ENCODE measurements at places on chromosomes 3 and 15.

GRCh38 chr15:75738014-75738646, 25.5 kb upstream of the CSPG4 start:
- DNase-seq = no peak

DNA sequence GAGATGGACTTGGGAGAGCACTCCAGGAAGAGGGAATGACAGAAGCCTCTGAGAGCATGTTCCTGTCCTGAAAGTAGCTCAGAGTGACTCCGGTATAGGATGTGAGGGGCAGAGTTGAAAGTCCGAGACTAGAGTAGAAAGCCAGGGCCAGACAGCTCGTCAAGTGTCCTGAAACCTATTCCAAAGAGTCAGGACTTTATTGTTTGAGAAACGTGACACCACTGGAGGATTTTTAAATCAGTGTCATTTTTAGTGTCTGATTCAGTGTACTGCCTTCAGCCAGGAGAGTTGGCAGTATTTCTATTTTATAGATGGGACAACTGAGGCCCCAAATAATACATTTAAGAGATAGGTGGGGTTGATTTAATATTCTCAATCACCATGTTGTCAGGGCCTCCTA, 1.6 kb upstream of the RBMS3 start:
- no peak for DNase-seq

GRCh38 chr15:60982249-60982910, 246.7 kb downstream of the RORA start:
- no peak for DNase-seq

- DNase-seq = no peak
Measured at GRCh38 chr3:146772211-146772743, 167.1 kb upstream of the PLSCR5 start.

- no peak for DNase-seq
Measured at GRCh38 chr3:102174312-102174712, 260.5 kb upstream of the ZPLD1 start.

- DNase-seq = no peak
Measured at GRCh38 chr3:28590860-28591259, 242.2 kb upstream of the AZI2 start.

- DNase-seq = no peak
Measured at GRCh38 chr3:126550488-126551051, 8.2 kb downstream of the C3orf22 start.

DNA sequence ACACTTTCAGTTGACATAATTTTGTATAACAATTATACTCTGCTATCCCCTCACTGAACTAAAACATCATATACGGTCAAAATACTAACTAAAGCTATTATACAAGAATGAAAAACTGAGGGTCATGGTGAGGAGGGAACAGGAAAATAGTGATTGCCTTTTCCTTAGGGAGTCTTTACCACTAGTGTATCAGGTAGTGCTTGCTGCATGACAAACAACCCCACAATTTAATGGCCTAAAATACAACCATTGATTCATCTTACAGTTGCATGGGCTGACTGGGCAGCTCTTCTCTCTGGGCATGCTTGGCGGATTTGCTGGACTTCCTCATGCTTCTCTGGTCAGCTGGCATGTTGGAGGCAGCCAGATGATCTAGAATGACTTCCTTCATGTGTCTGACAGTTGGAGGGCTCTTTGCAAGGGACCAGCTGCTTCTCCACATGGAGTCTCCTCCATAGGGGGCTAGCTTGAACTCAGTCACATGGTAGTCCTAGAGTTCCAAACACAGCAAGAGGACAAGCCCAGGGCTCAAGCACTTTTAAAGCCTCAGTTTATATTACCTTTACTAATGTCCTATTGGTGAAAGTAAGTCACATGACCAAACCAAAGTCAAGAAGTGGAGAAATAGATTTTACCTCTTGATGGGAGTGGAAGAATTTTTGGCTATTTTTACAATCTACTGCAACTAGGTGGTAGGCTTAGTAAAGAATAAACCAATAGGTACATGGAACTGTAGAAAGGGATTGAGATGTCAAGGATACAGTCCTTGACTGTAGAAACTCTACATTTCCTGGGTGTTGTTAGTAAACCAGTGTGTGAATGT, 18.8 kb downstream of the THAP10 start:
- no peak for DNase-seq

GRCh38 chr3:18666655-18667054, 241.5 kb upstream of the SATB1 start:
- DNase-seq = no peak

- no peak for DNase-seq
Measured at GRCh38 chr3:153448151-153448829, 286.3 kb downstream of the RAP2B start.

DNA sequence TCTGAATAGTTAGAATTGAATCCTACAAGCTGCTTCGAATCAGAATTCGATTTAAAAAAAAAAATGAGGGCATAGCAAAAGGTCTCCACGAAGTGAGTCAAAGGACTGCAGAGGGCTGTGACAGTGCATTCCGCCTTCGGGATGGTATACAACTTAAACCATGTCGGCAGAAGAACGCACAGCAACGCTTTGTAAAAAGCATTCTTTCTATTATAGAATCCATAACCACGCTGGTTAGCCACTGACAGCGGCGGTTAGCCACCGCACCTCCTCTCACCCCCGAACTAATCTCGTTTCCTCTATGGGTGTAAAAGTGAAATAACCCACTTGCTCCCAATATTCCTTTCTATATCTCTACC, 664 bp upstream of the PIK3CA start:
- peak; percentile 77 for DNase-seq

DNA sequence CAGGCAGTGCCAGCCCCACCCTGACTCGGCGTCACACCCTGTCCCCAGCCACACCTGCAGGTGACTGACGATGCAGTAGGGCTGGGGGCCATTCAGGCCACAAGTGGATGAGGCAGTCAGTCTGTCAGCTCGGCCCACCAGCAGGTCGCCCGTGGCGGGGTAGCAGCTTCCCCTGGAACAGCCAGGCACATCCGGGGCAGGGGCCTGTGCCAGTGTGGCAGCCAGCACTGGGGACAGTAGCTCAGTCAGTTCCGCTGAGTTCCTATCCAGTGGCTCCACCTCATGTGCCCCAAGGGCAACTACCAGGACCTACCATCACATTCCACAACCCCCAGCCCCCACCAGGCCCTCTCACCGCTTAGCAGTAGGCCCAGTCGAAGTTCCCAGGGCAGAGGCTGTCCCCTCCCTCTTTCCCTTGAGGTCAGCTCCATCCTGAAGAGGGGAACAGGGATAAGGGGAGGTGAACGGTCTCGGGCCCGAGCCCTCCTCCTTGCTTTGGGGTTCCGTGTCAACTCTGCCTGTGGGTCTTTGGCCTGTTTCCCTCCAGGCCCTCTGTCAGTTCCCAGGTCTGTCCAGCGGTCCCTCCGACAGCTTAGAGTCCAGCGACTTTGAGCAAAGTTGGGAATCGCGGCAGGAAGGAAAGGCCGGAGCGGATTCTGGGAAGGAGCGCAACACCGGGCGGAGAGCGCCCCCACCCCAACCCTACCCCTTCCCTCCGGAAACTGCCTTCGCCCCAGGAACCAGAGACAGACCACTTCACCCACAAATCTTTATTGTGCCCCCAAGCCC, at the start of gene LAMB2:
Gene LAMB2, minus strand, starts transcription at position 614 of the 789 bp plus-strand sequence. Its CDS starts 183 bp downstream, at position 431.
- no peak for DNase-seq

DNA sequence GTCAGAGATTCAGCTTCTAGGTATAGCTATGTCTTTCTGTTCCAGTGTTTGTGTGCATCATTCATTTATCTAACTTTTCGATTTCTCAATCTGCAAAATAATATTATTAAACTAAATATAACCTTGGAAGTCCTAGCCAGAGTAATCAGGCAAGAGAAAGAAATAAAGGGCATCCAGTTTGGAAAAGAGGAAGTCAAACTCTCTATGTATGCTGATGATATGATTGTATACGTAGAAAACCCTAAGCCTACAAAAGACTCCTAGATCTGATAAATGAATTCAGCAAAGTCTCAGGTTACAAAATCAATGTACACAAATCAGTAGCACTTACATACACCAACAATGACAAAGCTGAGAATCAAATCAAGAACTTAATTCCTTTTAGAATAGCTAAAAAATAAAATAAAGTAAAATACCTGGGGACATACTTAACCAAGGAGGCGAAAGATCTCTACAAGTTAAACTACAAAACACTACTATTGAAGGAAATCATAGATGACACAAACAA, 718.2 kb downstream of the NTRK3 start:
- DNase-seq = no peak

DNA sequence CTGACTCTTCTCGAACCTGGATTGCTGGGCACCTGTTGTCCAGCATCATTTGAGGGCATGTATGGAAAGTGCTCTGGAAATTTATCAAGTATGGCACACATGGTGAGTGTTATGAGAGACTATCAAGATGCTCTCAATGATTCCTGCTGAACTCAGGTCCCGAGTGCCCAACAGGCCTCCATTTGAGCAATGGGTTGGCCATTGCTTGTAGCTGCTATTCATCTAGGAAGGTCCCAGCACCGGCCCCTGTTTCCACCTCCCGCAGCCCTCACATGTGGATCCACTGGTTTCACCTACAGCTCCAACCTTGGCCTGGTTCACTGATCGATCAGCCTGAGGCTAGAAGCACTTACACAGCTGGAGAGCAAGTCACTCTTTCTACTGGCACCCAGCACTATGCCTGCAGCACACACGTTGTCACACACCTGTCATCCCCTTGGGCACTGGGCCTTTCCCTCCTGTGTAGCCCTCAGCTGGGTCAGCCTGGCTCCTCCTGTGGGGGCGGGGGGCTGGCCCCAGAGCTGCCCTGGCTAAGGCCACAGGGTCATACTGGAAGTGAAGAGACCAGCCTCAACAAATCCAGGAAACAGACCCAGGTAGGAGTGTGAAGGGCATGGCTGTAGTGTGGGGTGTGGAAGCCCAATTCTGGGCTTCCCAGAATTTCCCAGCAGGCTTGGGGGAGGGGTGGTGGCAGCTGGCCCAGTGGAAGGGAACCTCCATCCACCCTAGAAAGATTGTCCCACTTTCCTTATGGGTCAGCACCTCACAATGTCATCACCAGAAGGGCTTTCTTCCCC, 41.7 kb upstream of the SMAD3 start:
- DNase-seq = no peak

- no peak for DNase-seq
Measured at GRCh38 chr3:98541695-98542094, 9.9 kb downstream of the GPR15 start.

- DNase-seq = no peak
Measured at GRCh38 chr15:96362755-96363651, 32.5 kb downstream of the NR2F2 start.

GRCh38 chr15:66565141-66565641, 607 bp downstream of the LCTL start:
- DNase-seq = no peak

DNA sequence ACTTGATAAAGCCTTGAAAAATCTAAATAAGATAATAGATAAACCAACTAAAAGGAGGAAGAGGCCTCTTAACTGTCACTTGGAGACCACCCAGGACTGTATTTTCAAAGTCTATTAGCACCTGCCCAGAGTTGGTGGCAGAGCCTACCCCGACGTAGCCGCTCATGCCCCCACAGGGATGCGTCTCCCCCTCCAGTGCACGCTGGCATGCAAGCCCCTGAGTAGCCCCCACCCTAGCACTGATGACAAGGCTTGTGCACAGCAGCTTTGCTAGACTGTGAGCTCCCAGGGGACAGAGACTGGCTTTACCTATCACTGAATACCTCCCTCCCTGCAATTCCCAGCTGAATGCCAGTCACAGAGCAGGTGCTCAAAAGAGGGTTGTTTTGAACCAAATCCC, 54.1 kb upstream of the HES1 start:
- no peak for DNase-seq

- no peak for DNase-seq
Measured at GRCh38 chr3:16820485-16820884, 64.3 kb upstream of the PLCL2 start.

DNA sequence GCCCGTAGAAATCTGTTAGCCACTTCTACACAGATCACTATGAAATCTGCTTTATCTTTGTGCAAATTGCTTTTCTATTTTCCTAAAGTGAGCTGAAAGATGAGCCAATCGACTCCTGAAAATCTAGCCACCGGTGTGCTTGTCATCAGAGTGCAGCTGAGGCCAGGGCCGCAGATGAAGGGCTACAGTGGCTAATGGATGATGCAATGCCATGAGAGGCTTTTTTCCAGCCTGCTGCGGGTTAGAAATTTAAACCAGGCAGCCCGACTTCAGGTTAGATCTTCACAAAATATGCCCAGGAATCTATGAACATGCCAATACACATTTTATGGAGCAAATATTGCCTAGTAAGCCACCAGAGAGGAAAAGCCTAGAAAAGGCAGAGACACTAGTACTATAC, 948.2 kb upstream of the CFAP20DC start:
- DNase-seq = no peak

DNA sequence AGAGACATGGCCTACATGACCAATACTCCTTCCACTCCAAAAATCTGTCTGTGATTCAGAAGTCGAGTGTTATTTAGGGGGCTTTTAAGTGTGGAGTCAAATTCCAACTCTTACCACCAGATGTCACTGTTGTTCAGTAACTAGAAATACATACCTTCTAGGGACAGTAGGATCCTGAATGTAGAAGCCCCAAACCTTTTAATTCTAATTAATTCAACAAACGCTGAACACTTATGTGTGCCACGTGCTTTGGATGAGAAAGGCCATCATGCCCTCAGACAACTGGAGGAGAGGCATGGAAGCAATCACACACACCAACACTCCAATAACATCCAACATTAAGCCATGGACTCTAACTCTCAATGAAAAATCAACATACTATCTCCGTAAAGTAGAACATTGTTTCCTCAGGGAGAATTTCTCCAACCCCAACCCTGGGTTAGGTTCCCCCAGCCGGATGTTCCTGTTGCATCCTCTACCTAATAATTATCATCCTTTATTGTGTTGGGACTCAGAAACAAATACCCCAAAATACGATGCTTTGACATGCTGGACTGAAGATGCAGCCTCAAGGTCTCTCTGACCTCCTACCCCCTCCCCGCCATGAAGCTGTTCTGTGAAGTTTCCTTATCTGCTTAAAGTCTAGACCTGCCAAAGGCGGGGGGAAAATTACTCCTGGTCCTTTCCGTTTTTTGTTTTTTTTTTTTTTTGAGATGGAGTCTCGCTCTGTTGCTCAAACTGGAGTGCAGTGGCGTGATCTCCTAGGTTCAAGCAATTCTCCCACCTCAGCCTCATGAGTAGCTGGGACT, 8.0 kb upstream of the CCDC13 start:
- no peak for DNase-seq

DNA sequence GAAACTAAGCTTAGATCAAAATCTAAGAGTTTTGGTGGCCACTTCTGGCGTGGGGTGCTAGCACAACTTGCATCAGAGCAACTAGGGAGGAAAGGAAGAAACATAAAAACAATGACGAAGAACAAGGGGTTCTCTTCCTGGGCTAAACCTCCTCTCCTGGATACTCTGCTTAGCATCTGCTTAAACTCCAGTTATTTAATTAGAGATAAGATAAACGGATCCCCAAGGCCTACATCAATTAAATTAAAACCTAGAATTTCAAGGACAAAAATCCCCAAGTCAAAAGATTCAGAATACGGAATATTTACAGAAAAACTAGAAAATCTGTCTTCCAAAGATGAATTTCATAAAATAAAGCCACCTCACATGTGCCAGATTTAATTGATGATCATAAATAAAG, 281.9 kb downstream of the SHOX2 start:
- DNase-seq = no peak

- no peak for DNase-seq
Measured at GRCh38 chr3:79414806-79415205, 353.0 kb downstream of the ROBO1 start.

All from activated naive CD4-positive, alpha-beta T cell treated with Interleukin-2 at 50 U/mL for 16 hours (primary cell).